ENCODE measurements at places on chromosomes 6 and 20.

GRCh38 chr20:32762754-32763201, 593 bp downstream of the DNMT3B start:
- DNase-seq: no peak

GRCh38 chr6:84052204-84052882, 18.8 kb downstream of the MRAP2 start:
- no peak for DNase-seq

DNA sequence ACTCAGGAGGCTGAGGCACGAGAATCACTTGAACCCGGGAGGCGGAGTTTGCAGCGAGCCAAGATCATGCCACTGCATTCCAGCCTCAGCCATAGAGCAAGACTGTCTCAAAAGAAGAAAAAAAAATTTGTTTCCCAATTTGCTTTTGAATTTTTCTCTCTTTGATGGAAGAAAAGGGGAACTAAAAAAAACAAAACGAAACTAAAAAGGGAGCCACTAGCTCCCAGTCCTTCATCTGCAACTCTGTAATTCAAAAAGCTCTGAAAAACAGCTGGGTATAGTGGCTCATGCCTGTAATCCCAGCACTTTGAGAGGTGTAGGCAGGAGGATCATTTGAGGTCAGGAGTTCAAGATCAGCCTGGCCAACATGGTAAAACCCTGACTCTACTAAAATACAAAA, 9.5 kb downstream of the OVOL2 start:
- DNase-seq: peak; percentile 71

GRCh38 chr6:165821754-165822153, 158.7 kb upstream of the PDE10A start:
- DNase-seq: no peak

DNA sequence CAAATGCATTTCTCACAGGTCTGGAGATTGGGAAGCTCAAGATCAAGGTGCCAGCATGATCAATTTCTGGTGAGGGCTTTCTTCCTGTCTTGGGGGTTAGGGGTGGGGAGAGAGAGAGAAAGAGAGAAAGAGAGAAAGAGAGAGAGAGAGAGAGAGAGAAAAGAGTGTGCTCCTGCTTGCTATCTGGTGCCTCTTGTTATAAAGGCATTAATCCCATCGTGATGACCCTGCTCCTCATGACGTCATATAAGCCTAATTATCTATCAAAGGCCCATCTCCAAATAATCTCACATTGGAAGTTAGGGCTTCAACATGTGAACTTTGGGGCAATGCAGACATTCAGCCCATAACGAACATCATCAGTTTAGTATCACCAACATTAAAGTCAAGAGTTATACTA, 114.8 kb downstream of the EYA4 start:
- DNase-seq: no peak

DNA sequence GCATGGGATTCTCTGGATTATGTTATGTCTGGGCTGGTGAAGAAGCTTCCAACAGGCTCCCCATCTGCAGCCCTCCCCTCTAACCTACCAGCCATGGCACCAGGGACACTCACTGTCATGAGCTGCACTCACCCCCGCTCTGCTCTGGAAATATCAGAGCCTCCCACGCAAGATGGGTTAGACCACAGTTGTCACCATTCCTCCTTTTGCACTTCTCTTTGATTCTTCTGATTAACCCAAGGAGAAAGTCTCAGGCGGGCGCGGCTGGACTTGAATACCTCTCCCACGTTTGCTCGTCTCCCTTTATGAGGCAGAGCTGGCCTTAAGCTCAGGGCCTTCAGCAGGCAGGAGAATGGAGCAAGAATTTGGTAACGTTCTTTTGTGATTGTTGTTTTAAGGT, 128.1 kb downstream of the CEBPB start:
- DNase-seq: no peak

All from common myeloid progenitor, CD34-positive (primary cell).